NCI-H1436 (cell line): ENCODE measurements at places on chromosomes 3 and 15.

DNA sequence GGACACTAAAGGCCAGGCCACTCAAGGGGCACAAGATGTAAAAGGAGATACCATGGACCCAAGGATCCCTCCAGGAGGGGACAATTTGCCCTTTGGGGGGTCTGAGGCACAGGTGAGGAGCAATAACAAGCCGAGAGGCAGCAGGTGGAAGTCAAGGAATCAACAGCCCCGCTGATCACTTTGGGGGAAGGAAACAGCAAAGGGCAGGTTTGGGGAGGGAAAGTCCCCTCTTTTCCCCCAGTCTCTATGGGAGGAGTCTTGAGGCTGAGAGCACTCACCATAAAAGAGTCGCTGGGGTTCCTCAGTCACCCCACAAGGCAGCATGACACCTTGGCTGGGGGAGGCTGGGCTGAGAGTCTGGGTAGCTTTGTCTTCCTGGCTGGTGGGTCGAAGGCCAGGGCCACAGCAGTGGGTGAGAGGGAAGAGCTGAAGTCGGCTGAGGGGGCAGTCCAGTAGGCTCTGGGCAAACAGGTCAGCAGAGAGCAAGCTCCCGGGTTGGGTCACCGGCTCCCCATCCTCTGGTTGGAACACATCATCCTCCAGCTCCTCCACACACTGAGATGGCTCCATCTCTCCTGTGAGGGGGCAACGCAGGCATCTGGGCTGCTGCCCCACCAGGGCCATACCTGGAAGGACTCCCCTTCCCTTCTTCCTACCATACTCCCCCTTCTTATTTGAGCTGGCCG, 3.0 kb downstream of the BMF start:
- no peak for DNase-seq

DNA sequence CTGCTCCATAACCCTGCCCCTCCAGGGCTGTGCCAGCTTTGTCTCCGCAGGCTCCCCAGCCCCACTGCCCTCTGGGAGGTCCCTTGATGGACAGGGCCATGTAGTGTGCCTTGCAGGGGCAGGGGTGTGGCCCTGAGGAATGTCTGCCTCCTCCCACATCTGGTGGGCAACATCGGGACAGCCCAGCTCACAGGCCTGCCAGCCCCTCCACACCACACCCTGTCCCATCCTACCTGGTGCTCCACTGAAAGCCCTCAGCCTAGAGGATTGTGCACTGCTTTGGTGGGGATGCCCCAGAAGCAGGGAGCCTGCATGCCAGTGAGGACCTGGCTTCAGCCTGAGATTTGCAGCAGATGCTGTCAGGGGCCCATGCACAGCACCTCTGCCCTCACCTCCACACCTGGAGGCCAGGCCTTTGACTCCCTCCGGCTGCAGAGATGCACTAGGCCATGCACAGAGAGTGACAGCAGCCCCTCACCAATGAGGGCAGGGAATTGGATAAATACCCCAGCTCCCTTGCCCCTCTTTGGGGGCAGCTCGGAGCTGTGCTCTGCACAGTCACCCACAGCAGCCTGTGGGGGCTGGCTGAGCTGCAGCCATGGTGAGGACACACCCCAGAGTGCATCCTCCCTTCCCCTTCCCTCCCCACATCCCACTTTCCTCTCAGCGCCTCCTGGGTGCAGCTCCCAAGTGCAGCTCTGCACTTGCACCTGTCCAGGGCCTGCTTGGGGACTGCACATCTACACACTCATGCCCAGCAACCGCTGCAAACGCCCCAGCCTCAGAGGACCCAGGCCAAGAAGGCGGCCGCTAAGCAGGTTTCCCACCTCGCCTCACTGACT, 2.7 kb downstream of the C3orf22 start:
- DNase-seq, result no peak

GRCh38 chr3:101535221-101535620, 22.2 kb upstream of the SENP7 start:
- DNase-seq, result no peak

DNA sequence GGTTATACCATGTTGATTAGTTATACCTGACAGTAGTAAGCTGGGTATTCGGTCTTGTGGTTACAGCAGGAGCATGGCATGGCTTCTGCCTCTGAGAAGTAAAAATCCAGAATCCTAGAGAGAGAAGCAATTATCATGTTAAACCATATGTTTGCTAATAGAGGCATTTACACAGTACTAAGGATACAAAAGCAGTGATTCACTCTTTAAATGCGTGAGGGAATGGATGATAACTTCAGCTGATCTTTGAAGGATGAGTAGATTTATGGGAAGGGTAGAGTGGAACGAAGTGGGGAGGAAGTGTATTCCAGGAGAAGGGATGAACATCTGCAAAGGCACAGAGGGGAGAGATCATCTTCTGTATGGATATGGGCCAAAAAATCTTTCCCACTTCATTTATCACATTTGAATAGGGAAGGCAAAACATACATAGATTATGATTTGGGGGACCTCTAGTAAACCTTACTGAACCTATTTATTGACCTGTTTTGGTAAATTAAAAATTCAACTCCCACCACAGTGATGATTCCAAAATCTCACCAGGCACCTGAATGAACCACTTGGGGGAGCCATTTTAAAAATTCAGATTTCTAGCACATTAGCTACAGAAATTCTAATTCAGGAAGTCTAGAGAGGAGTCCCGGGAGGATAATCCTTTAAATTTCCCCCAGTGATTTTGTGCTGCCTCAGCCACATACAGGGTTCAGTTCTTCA, 35.1 kb downstream of the IGSF10 start:
- peak; percentile 21 for DNase-seq

DNA sequence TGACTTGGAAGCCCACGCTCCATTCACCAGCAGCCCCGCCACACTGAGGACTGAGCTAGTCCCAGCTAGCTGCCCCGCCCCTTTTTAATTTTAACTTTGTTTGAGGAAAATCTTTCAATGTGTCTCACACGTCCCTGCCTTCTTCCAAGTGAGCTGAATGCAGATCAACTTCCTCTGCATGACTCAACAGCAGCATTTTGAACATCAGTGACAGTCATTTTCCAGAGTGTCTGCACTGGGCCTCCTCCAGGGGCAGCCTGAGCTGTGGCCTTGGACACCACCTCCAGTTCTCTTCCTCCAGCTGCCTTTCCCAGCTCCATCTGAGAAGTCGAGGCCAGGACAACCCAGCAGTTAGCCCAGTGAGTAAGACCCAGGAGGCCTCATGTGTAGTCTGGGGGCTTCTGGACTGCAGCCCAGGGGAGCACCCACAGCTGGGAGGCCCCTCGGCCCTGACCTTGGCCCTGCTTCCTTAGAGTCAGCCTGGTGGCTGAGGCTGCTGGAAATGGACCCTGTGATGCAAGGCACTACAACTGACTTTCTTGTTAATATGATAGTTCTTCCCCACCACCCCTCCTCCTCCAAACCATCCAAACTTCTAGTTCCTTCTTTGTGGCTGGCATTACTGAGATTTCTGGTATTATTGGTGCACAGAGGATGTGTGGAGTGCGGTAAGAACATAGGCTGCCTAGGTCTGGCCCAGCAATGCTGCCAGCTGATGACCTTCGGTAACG, 21.4 kb upstream of the ESYT3 start:
- DNase-seq, result no peak

DNA sequence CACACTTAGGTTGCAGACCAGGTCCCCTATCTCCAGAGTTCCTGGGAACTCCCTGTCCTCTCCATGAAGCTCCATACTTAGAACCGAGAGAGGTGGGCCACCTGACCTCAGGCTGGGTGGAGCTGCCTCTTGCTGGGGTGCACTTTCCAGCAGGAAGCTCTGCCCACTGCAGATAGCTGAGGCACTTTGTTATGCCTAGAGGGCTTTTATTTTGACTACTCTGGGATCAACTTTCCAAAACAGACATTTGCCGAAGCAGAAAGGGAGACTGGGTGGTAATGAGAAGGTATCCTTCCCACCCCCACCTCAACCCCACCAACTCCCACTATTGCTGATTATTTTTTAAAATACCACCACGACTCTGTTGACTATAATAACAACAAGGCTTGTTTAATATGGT, 54.7 kb downstream of the CLDN11 start:
- no peak for DNase-seq

DNA sequence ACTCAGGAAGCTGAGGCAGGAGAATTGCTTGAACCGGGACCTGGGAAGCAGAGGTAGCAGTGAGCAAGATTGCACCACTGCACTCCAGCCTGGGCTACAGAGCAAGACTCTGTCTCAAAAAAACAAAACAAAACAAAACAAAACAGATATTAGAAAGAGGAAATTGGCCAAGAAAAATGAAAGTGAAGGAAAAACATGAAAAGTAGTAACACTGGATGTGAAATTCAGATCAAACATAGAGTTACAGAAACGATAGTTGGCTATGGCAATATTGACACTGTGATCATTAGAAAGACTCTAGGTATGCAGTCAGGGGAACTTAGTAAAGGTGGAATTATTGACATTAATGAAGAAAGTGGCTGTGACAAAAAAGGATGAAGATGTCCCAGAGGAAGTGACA, 13.2 kb upstream of the TIPARP start:
- no peak for DNase-seq

- DNase-seq, result no peak
Observed at GRCh38 chr3:150840802-150841515, 64.3 kb downstream of the MINDY4B start.

GRCh38 chr15:91049378-91050127, 27.2 kb upstream of the VPS33B start:
- DNase-seq, result peak; percentile 30

- DNase-seq, result peak; percentile 14
Observed at GRCh38 chr3:94285872-94286271, 223.0 kb downstream of the NSUN3 start.

DNA sequence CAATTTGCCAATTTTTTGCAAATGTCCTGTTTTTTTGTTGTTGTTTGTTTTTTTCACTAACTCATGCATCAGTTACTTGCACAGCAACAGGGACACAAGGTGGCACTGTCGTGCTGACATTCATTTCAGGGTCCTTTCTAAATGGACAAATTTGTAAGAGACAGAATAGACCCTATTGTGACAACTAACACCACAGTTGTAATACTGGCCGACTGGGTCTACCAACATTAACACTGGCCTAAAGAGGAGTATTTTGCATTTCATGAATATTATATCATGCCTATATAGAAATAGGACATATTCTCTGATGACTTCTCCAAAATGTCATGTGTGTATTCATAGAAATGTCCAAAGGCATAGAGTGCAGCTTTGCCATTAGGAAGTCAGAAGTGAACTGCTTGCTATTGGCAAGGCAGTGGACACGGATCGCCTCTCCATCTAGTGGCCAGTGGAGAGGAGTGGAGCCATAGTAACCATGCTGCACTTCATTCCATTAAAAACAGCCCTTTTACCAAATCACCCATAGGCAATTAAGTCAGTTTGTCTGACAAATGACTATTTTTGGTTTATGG, 54.8 kb downstream of the ZBTB20 start:
- DNase-seq, result peak; percentile 73

- no peak for DNase-seq
Observed at GRCh38 chr15:30969724-30970123, 21.7 kb downstream of the MTMR10 start.

DNA sequence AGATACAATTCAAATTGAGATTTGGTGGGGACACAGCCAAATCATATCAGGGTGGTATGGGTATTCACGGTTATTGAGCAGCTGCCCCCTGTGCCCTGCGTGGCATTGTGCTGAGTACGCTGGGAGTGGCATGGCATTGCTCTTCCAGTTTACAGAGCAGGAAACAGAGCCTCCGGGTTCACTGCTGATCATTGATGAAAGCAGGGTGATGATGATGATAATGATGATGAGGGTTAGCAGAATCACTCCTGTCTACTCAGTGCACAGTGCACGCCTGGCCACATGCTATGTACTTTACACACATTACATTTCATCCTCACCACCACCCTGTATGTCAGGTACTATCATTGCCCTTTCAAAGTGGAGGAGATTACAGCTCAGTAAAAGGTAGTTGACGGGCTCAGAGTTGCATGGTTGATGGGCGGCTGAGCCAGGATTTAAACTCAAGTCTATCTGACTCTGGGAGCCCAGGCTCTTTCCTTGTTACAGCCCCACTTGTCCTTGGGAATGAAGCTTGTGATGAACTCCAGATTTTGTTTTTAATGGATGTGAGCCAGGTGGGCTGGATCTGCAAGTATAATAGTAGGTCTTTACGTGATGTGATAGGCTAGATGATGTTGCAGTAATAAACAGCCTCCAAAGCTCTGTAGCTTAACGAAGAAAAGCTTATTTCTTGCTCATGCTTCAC, 87.6 kb upstream of the MYZAP start:
- DNase-seq, result no peak

- DNase-seq, result no peak
Observed at GRCh38 chr15:62183130-62183529, 18.0 kb upstream of the C2CD4B start.

- no peak for DNase-seq
Observed at GRCh38 chr3:136332776-136333175, 82.6 kb downstream of the PCCB start.
